ENCODE measurements at places on chromosomes 2 and 18.
A peak's percentile ranks its signal among the peaks of the same experiment; 100 is the strongest.

GRCh38 chr2:46010925-46011490 lies 286.2 kb upstream of the EPAS1 start:
- DNase-seq, result no peak

DNA sequence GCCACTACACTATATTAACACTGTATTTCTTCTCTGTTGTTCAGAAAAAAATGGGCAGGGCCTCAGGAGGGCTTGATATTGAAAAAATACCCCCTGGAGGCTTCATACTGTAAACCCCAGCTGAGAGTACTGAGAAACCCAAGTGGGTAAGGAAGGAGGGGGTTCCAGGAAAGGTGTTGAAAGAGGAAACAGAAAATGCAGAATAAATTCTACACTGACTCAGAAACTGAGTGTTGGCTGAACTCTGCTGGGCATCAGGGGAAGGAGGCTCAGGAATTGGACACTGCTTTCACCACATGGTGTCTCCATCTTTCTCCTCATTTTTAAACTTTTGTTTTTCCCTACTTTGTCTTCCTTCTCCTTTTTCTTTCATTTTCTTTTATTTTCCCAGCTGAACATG lies 253.7 kb downstream of the DYM start:
- no peak for DNase-seq

DNA sequence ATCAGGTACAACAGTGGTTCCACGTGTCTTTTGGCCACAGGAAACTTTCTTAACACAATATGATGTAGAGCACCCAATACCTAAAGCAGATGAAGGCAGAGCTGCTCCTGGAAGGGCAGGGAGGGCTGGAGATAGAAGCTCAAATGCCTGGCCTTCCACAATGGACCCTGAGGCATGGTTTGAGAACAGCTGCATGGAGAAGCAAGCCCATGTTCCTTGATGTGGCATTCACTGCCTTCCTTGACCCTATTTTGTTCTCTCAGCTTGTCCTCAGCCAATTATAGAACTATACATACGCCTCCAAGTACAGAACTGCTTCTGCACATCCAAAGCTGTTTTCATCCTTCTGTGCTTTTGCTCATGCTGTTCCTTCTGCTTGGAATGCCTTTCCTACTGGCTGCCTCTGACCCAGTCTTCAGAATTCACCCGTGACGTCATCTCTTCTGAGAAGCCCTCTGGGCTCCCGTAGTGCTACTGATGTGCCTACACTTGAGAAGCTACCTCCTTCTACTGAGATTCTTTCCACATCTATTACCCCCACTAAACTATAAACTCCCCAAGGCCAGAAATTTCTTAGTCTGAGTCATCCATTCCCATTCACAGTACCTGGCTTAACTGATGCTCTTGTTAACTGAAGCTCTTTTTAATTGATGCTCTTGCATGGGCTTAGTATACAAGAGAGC lies 69.9 kb downstream of the CHRNA1 start:
- no peak for DNase-seq

DNA sequence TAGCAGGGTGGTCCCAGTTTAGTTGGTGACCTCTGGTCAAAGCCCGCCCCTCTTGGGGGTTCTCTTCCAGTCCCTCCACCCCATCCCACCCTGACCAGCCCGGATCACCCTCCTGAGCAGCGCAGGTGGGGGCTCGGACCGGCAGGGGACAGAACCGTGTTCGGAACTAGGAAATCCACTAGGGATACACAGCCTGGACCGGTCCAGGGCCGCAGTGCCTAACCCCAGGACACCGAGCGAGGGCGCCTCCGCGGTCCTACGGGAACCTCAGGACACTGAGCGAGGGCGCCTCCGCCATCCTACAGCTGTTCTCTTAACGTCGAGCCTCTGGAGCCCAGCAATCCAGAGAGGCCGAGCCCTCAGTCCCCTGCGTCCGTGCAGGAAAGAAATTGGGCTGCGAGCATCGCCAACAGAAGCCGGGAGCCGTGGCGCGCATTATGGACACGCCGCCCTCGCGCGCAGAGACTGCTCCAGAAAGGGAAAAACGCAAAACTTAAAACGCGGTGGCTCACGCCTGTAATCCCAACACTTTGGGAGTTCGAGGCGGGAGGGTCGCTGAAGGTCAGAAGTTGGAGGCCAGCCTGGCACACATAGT lies 8.5 kb downstream of the RAX start:
- no peak for DNase-seq

DNA sequence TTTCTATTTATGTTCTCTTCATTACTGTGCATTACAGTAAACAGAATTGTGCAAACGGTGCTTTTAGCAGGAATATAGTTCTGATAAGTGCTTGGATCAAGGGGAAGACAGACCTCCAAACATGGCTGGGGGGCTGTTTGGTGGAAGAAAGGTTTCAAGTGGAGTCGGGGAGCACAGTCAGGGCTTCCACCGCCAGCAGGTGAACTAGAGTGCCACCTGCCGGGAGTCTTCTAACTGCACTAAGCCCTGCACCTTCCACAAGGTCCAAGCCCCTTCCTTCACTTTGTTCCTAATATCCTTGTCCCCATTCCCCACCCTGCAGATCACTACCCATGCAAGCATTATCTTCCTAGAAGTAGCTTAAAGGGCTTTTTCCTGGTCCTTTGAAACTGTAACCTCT lies 11.1 kb downstream of the ONECUT2 start:
- DNase-seq, result no peak

GRCh38 chr2:1499033-1499795 lies 86.0 kb downstream of the TPO start:
- no peak for DNase-seq

GRCh38 chr2:68292108-68292710 lies 27.5 kb downstream of the CNRIP1 start:
- DNase-seq, result no peak

DNA sequence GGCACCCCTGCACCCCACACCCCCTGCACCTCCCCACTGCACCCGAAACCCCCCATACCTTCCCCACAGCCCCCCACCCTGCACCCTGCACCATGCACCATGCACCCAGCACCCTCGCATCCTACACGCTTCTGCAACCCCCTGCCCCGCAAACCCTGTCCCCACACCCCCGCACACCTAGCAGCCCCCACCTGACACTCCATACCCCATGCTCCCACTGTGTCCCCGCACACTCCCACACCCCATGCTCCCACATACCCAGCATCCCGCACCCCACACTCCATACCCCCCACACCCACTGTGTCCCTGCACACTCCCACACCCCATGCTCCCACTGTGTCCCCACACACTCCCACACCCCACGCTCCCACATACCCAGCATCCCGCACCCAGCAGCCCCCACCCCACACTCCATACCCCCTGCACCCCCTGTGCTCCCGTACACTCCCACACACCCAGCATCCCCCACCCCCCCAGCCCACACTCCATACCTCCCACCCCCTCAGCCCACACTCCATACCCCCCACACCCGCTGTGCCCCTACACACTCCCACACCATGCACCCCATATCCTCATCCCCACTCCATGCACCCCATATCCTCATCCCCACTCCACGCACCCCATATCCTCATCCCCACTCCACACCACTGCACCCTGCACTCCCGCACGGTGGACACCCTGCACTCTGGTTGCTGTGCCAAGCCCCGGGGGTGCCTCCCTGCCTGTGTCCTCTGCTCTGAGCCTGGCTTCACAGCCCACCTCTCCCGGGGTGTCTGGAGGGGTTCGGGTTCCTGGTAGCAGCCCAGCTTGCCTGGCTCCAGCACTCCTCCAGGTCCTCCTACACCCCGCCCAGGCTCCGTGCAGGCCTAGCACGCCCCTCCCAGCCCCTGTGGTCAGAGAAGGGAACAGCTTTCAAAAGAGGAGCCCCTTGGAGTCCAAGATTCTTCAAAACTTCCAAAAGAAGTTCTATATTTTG lies 93.9 kb upstream of the CTDP1 start:
- DNase-seq, result no peak

DNA sequence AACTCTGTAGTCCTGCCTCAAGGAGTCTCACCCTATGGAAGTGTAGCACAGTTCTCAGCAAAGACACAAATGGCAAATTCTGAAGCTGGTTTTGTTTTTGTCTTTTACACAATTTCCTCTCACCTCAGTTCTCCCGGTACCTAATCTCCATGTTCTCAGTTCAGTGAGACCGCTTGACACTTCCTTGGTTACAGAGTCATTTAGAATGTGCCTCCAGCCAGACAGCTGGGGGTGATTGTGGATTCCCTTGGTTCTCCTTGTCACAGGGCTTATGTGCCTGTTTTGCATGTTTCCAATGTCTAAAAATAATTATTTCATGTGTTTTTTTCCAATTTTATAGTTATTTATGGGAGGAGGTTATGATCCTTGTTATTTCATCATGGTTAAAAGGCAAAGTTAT lies 379.5 kb upstream of the MAP2 start:
- no peak for DNase-seq

DNA sequence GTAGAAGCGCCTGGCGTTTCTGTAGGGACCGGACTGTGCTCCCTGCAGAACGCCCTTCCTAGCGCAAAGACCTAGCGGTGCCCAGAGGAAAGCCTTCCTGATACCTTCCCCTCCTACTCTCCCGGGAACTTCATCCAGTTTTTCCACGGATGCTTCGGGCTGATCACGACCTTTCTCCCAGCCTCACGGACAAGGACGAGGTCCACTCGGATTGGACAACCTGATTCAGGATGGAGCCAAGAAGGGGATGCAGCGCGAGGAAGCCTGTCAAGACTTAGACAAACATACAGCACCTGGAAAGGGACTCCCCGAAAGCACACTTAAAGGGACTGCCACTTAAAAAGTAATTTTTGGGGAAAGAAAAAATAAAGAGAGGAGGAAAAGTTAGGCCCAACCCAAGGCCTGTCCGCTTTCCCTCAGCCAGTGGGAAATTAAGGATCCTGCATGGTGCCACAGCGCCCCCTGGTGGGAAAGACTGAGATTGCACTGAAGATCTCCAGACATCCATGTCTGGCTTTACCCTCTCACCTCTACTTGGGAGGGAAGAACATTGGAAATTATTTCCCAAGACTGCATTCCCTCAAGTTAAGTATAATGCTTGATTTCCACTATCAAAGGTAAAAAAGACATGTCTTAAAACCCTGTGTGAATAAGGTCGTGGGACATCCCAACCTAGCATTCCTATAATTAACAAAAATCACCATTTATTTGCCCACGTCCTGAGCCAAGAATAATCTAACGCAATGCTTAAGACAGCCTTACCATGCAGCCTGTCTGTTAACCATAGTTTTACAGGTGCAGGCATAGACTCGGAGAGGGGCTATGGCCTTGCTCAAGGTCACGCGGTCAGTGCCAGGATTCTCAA lies 13.4 kb upstream of the COPS8 start:
- DNase-seq, result peak; percentile 38

- DNase-seq, result no peak
Observed at GRCh38 chr18:12308386-12309100, 502 bp downstream of the TUBB6 start.

DNA sequence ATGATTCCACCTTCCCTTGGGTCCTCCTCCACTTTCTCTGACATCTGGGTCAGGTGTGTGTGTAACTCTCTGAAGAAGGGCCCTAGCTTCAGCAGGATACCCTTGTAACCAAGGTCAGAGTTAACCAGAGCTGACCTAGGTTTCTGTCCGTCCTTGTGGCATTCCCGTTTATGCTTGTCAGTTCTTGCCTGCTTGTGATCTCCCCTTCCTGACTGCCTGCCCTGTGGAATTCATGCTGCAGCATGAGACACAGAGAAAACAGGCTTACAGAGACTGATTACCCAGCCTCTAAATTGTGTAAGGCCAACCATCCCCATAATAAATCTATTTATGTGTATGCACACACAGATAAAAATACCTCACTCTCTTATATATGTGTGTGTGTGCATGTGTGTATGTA lies 22.8 kb downstream of the NXPH2 start:
- no peak for DNase-seq

DNA sequence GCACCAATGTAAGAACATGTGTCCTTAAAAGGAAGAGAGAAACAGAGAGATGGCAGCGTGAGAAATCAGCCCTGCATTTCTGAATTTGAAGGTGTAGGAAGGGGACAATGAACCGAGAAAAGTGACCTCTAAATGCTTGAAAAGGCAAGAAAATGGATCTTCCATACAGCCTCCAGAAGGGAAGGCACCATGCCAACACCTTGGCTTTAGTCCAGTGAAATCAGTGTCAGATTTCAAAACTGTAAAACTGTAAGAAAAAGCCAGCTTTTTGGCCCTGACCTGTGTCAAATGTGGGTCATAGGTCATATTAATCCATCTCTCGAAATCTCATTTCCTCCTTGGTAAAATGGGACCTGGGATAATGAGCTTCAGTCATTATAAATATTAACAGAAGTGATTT lies 762.3 kb downstream of the DCDC2C start:
- no peak for DNase-seq

GRCh38 chr2:16485251-16485650 lies 180.4 kb downstream of the CYRIA start:
- no peak for DNase-seq

DNA sequence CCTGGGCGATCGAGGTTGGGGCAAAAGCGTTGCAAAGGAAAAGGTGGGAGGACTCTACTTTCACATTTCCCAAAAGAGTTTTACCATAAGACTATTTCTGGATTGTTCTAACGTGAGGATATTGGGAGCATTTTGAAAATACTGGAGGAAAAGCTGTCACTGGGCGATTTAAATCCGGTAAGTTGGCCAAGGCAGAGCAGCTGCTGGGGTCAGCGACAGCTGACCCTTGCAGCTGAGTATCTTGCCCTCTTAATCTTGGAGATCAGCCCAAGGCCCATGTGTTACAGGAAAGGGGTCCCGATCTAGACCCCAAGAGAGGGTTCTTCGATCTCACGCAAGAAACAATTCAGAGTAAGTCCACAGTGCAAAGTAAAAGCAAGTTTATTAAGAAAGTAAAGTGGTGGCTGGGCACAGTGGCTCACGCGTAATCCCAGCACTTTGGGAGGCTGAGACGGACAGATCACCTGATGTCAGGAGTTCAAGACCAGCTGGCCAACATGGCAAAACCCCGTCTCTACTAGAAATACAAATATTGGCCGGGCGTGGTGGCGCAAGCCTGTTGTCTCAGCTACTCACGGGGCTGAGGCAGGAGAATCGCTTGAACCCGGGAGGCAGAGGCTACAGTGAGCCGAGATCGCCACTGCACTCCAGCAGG lies 964 bp upstream of the ST3GAL5 start:
- no peak for DNase-seq

DNA sequence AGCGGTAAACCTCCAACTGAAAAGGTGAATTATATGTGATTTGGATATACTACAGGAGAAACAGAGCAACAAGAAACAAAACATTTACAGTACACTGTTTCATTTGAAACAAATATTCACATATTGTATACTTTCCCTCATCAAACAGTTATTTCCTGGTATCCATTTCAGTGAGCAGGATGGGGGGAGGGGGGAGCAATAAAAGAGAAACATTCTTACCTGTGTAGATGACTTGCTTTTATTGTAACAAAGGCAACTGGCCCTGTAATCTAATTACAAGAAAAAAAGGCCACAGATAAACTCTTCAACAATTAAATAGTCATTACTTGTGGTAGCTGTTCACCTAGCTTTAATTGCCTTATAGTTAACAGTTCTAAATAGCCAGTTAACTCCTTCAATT lies 3.9 kb upstream of the PPP1CB start:
- DNase-seq, result no peak
